ENCODE measurements at places on chromosomes 6 and 20.

DNA sequence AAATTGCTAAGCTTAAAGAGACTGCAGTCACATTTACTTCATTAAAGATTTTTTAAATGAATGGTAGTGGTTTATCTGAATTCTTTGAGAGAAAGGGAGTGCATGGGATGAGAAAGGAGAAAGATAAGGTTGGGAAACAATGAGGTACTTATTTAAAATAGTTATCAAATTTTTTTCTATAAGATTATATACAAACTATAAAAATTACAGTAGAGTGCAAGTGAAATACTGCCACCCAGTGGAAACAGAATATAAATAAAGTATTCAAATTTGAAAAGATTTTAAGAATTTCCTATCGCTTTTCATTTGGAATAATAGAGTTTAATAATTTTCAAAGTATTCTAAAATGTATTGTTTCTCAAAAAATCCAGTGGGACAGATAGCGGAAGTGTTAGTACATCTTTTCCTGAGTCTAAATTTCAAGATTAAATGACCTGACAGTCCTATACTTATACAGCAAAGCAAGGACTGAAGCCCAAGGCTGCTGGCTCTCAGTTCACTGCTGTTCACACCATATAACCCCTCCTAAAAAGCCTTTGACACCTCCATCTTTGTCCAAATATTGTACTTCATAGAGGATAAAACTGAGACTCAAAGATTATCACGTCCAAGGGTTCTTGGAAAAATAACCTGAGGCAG, 31.1 kb downstream of the EPM2A start:
- no peak for ATAC-seq

GRCh38 chr6:51934098-51934497, 153.3 kb downstream of the PKHD1 start:
- no peak for ATAC-seq

DNA sequence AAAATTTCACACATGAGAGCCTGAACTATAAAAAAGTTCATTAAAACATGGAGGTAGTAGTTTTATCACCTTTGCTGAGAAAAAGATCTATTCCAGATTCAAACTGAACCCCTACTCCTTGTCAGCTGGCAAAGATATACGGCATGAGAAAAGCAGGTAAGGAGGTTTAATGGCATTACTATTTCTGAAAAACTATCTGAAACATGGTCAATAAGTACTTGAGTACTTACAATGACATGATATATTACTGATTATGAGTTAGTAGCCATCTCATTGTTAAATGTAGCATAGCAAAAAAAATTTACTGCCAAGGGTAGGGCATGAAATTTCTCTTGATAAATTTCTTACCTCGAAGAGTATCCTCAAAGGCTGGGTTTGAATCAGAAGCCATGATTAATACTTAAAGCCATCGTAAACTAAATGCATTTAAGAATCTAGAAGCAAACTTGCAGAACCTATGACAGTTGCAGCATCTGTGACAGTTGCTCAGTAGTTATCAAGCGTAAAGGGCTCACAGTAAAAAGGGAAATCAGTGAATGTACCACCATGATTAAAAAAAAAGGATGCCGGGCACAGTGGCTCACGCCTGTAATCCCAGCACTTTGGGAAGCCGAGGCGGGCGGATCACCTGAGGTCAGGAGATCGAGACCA, 8.7 kb downstream of the SLC17A5 start:
- ATAC-seq = no peak

DNA sequence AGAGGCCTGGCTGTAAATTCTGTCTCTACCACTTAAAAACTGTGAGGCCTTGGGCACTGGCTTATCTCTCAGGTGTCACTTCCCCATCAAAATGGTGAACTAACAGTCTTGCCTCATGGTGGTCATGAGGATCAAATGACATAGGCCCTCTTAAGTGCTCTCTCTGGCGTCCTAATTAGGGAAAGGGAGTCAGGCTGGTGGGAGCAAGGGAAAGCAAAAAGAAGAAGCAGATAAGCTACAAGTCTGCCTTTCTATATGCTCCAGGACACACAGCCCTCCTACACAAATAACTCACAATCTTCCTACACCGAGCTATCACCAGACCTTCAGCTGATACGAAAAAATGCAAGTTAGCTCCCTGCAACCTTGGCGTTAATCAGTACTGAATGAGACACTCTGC, 19.5 kb upstream of the SLC22A16 start:
- ATAC-seq = no peak

DNA sequence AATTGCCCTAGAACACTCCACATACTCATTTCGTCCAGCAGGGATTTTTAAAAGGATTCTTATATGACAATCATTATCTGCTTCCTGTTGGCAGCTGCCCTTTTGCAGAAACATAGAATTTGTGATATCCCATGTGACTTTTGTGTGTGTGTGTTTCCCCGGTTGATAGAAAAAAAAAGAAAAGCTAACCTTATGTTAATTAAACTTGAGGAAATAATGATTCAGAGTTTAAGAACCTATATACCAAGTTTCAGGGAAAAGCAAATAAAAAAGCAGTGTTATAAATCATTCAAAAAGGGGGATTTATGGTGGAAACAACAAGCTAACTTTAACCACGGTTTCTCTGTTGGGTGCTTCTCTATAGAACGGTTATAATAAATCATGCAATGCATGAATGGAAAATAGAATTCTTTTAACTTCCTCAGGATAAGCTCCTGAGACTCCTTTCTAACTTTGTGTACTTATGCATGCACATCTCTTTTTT, 826.9 kb upstream of the EYS start:
- no peak for ATAC-seq

DNA sequence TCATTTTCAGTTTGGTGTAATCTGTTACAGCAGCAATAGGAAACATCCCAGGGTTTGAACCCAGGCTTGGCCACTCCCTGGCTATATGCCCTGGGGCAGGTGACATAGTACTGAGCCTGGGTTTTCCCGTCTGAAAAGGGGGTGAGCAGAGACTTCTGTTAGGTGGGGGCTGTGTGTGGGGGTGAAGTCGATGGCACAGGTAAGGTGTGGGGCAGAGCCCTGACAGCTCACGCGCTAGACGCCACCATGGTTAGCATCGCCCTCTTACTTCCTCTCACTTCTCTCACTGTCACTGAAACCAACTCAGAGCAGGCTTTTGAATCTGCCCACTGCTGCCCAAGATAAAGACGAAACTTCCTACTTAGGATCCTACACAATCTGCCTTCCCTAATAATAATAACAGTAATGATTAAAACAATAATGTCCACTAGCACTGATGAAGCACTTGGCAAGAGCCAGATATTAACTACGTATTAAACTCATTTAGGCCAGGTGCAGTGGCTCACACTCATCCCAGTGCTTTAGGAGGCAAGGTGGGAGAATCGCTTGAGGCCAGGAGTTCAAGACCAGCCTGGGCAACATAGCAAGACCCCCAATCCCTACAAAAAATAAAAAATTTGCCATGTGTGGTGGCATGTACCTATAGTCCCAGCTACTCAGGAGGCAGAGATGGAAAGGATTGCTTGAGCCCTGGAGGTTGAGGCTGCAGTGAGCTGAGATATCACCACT, 117.9 kb upstream of the PTPN1 start:
- ATAC-seq = peak; percentile 71

Data from stimulated activated memory B cell treated with anti-CD40 and anti-IgM and Interleukin-4, amounts not matched to agents 10 μg/mL and 1 μg/mL and 100 μg/mL, for 72 hours (primary cell).